Caco-2 (cell line): ENCODE measurements at places on chromosomes 2 and 18. TPM values are rescaled to one million over a fixed set of nuclear protein-coding genes. Genes with fewer than 3 reads are reported as not detected.
A peak's percentile ranks its signal among the peaks of the same experiment; 100 is the strongest.

COX7A2L gene
- total RNA-seq: 117 and 125 TPM in 2 replicates

CACNB4 gene
- 1.00 and 1.0 TPM in 2 replicates for total RNA-seq

- no peak for DNase-seq
These were observed 3.5 kb upstream of the IGFBP5 start for GRCh38 chr2:216698895-216699294.

DNA sequence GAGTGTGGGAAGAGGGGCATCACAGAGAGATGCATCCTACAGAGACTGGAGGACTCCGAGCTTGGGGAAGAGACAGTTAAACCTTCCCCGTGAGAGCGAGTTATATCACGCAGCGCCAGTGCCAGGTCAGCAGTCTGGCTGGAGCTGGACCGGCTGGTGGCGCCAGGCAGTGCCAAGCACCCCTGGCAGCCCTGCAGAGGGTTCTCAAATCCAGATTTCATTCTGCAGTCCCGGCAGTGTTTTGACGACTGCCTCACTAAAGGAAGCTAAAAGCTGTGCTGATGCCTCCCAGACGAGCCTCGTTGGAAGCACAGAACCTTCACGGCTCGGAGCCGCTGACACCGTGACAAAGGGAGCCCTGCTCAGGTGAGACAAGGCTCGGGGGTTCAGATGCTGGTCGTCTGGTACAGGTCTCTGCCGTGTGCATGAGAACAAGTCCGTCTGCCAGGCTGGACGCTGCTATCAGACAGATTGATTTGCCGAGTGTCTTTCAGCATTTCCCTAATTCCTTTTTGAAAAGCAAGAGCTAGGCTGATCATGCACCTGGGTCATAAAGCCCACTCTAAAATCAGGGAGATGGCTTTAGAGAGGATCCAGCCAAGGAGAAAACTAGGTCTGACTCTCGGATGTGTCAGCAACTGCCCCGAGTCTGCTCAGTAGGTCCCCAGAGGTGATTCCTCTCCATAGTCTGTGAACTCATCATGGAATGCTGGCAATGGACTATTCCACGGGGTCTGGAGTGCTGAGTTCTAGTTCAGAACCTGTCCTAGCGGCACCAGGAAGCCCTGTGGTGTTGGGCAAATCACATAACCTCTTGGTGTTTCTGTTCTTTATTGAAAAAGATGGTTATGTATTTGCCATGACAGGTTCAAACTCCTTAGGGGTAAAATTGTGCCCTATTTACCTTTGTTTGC lies 240.6 kb downstream of the SOX11 start:
- no peak for DNase-seq

CMPK2 gene
- 0.52 and 0.53 TPM in 2 replicates for total RNA-seq

- DNase-seq: no peak
These were observed 78.2 kb downstream of the TCF4 start for GRCh38 chr18:55509631-55510324.

DNA sequence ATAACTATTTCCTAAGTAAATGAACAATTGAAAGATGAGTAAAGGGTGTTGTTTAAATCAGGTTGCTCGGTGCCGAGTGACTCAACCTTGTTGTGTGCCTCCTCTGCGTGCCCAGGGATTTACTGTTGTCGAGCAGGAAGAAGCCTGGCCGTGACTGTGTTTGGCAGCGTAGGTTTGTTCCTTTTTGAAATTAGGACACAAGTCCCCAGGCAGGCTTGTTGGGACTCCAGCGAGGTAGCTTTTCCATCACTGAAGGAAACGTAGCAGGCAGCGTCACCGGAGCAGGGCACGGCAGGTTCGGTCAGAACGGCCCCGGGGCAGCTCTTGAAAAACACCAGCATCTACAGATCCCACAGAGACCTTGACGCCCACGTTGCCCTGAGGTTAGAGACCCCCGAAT lies 48.6 kb downstream of the TMEM18 start:
- no peak for DNase-seq

DNA sequence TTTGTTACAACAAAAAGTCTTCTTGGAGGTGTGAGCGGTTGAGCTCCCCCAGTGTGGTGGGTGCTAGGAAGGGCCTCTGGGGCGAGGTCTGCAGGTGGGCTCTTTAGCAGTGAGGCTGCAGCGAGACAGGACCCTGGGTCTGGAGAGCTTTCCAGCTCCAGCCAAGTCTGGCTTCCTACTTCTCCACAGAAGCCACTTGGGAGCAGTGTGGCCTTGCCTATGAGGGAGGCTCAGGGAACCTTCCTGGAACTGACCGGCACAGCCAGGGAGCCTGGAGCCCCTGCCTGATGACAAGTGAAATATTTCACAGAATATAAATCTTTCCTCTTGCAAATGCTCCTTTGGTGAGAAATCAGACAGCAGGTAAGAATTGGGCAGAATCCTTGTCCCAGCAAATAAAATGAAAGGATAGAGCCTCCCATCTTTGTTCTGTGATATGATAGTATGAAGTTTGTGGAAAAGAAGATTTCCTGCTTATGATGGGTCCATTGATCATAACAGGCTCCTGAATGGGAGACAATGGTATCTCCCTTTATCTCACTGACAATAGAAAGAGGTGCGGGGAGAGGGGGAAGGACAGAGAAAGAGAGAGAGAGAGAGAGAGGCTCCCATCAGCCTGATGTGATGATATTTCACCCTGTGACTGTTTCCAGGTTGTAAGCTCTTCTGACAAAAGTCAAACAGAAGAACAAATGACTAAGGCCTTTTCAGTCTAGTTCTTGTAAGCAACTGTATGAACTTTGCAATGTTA lies 289.8 kb upstream of the SPRED2 start:
- DNase-seq: peak; percentile 50

DNA sequence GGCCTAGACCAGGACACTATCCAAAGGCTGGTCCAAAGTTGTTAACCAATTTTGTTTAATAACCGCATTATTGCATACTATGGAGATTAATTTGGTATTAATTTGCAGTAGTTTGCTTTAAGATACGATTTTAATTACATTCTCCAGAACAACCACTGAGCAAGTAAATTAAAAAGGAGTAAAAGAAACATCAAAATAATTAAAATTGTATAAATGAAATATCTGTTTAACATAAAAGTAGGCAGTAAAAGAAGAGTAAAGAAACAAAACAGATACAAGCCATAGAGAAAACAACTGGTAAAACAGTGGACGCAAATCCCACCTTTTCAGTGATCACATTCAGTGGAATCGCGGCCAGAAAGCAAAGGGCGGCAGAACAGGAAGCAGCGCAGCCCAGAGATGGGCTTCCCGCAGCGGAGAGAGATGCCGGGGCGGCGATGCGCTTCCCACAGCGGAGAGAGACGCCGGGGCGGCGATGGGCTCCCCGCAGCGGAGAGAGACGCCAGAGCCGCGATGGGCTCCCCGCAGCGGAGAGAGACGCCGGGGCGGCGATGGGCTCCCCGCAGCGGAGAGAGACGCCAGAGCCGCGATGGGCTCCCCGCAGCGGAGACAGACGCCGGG lies 176.8 kb downstream of the RTP5 start:
- DNase-seq: no peak

DNA sequence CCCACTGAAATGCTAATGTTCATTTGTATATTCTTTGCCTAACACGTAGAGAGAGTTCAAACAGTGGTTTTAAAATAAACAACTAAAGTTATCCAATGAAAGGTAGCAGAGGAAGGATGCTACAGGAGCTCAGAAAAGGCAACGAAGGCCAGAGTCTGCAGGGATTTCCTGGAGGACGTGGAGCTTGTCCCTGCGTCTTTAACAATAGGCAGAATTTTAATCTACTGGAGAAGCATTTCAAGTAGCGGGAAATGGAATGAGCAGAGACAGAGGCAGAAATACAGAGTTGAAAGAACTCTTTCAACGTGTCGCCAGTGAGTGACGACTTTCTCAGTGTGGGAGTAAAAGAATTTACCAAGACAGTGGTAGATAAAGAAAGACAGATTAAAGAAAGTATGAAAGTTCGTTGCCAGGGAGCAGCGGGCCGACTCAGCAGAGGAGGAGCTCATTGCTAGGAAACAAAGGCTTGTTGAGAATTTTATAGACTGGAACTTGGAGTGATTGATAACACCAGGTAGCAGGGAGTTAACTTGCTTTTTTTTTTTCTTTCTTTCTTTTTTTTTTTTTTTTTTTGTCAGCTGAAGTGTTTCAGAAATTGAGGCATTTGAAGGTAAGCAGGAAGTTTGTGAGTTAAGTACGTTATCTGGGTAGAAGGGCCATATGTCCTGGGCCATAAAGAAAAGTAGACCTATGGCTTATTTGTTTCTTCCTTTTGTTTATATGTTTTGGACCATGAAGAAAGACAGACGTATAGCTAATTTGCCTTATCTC lies 625 bp upstream of the NBAS start:
- peak; percentile 24 for DNase-seq

DNA sequence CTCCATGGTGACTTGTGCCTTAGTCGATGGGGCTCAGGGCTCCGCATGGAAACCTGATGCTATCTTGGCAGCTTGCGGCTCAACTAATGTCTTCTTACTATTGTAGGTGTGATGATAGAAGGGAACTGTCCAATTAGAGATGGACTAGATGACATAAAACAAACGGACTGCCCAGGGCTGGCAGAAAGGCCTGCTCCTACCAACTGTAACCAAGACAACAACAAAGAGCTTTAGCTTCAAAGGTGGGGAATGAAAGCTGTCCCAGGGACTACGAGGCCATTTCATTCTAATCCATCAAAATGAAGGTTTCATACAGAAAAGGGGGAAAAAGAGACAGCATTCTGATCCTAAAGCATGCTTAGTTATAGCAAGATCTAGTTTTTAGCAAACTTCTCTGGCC lies 186.9 kb upstream of the ACAA2 start:
- DNase-seq: no peak

DNA sequence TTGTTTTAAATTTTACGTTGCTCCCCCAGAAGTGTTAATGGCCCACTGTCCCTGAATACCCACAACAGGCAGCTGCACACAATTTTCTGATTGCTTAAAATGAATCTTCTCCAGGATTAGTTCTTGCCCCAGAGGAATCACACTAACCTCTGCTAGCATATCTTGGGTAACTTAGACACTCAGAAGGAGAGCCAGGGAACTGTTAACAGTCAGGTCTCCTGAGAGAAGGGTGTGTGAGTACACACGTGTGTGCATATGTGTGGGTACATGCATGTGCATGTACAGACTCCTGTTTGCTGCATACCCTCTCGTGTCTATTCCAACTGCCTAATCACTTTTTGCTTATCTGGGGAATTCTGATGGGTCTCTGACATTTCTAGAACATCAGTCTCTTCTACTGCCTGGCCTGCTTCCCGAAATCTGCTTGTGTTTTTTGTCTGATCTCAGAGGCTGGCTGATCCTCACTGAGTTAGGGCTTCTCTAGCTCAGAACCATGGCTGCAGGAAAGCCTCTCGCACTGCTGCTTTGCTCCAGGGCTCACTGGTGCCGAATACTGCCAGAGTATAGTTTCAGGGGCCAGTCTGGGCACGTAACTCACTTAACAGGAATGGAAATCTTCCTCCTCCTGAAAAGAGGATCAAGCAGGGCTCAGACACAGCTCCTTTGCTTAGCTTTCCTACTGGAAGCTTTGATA lies 62.8 kb downstream of the PRELID3A start:
- DNase-seq: no peak

GRCh38 chr2:33322612-33323011 lies 153.8 kb upstream of the RASGRP3 start:
- no peak for DNase-seq

DNA sequence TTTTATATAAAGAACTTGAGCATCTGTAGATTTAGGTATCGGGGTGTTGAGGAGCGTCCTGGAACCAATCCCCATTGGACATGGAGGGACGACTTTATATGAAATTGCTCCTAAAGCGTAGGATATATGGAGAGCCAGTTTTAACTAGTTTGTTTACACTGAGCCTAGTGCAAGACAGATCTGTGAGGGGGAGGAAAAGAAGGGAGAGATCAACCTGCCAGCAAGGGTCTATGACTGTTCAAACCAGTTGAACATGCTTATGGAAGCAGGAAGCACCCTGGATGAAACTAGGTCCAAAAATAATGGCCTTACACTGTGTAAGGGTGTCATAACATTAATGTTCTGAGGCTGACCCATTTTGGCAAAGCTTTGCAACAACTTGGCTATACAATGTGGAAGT lies 34.0 kb upstream of the SLC40A1 start:
- no peak for DNase-seq

GRCh38 chr2:103172821-103173220 lies 411.0 kb downstream of the TMEM182 start:
- DNase-seq: no peak

- DNase-seq: no peak
These were observed 161.1 kb downstream of the KCNH7 start for GRCh38 chr2:162677476-162677875.

TMEM247 gene
- total RNA-seq: not detected in 2 replicates

SERPINB10 gene
- not detected in 2 replicates for total RNA-seq
